ENCODE measurements at places on chromosomes 1 and 21. TPM values are rescaled to one million over a fixed set of nuclear protein-coding genes. Genes with fewer than 3 reads are reported as not detected.

- no peak for DNase-seq
Observed at GRCh38 chr1:196543833-196544232, 64.4 kb downstream of the KCNT2 start.

GRCh38 chr21:41482301-41482700 lies 25.7 kb downstream of the TMPRSS2 start:
- peak; percentile 18 for DNase-seq

DNA sequence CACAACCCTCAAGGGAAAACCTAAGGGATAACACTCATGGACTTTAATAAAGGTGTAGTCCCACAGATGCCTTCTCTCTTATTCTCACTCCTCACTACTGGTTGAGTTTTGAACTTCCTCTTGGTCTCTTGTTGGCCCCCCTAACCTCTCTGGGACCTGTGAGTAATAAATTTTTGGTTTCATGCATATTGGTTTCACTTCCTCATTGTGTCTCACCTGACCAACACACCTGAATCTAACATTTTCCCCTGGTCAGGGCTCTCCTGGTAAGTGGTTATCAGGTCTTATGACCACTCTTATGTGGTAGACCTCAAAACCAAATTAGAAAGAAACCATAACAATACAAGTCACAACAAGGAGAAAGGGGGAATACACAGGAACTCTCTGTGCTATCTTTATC lies 60.5 kb upstream of the PRMT6 start:
- DNase-seq = no peak

GRCh38 chr21:15559660-15560059 lies 170.1 kb upstream of the USP25 start:
- no peak for DNase-seq

- DNase-seq = peak; percentile 33
Observed at GRCh38 chr1:33902486-33903209, 38.8 kb downstream of the HMGB4 start.

Gene S100A7A
- total RNA-seq = not detected

Gene DYNLT5
- 1.4 TPM for total RNA-seq

Gene MCM3AP
- 77.4 TPM for total RNA-seq

DNA sequence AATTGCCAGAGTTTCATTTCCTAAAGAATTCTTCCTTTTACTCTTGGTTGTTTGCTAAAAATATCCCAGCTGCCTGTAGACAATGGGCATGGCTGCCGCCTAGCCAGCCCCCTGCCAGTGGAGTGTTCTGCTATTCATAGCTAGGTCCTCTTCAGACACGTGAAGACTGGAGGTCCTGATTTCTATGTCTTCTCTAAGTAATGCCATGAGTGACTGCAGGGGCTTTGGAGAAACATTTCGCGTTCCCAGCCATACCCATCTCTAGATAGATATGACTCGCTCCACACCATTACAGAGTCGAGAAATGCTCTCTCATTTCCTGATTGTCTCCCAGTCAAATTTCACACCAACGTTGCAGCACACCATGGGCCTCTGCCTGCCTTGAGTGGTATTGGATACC lies 99.5 kb upstream of the BACE2 start:
- no peak for DNase-seq

DNA sequence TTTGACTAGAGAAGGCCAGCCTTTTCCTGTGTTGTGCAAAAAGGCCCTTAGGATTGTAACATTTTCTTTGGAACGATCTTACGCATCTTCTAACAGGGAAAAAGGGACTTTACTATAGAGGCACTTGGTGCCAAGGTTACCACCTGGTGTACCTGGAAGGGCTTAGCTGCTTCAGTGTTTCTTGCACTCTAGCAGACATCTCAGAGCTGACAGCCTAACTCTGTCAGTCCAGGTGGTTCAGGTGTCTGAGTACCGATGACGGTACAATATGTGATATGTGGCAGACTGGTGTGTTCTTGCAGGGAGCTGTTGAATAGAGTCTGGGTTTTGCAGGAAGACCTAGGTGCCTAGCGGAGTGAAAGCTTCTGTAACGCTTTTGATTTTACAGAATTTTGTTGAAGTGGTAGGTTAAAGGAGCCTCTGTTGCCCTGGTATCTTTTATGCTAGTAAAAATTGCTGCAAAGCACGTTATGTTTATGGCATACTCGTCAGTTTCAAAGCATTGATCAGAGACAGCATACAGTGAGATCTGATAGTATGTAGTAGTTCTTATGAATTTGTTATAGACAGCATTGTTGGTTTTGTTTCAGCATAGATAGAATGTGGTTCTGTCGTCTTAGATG lies 1.4 kb downstream of the MAGI3 start:
- peak; percentile 19 for DNase-seq

Gene NTMT2
- total RNA-seq = not detected

DNA sequence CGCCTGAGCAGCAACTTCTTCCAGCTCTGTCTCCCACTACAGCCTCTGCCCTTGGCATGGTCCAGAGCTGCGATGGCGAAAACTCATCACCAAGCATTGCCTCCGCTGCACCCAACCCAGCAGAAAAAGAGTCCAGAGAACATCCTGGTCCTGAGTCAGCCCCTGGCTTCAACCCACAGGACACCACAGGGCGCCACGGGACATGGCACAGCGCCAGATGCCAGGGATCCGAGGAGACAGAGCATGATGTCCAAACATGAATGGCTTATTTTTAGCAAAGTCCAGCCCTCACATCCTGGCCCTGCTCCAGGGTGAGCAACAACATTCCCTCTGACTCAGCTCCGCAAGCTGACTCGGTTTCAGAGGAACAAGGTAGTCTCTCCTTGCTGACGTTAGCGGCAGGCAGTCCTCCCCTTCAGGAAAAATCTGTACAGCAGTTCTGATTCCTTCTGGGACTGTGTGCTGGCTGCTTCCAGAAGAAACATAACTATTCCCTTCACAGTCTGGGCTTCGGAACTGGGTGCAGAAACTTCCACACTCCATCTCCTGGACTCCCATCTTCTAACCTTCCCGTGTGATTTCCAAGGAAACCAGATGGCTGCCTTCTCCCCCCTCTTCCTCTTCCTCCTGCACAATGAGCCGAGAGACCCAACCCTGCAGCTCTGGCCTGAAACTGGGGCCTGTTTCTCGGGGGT lies 131.3 kb downstream of the TOMM20 start:
- DNase-seq = peak; percentile 99

- DNase-seq = no peak
Observed at GRCh38 chr21:41927727-41928409, 25.9 kb downstream of the C2CD2 start.

Gene MUTYH
- total RNA-seq = 7.7 TPM

DNA sequence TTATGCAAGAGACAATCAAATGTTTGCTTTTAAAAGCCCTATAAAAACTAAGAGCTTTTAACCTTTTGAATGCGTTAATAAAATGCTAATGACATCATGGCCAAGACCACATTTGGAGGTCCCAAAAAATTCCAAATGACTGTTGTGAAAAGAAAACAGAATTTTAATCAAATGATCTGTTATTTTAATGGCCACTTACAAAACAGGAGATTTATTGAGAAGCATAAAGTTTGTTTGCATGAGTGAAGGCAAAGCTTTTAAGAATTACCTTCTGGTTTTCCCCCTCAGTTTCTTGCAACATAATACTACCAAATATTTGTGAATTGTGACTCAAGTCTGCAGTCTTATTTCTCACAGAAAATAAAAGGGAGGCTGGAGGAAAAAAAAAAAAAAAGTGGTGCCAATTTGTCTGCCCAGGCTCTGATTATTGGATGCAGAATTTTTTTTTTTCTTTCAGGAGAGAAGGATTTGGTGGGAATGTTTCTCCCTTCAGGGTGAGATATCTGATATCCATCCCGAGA lies 60.7 kb downstream of the GORAB start:
- peak; percentile 45 for DNase-seq

DNA sequence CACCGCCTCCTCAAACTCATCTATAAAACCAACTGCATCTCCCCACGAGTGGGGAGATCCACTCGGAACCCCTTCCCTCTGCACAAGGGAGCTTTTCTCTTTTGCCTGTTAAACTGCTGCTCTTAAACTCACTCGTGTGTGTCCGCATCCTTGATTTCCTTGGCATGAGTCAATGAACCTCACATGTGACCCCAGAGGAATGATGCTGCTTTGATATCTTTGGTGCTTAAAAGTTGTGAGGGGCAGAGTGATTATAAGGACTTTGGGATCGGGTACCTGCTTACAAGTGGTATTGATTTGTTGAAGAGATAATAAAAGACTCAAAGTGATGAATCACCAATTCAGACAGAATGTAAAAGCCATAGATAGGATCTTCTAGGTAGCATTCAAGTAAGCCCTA lies 125.3 kb downstream of the GREM2 start:
- DNase-seq = no peak

DNA sequence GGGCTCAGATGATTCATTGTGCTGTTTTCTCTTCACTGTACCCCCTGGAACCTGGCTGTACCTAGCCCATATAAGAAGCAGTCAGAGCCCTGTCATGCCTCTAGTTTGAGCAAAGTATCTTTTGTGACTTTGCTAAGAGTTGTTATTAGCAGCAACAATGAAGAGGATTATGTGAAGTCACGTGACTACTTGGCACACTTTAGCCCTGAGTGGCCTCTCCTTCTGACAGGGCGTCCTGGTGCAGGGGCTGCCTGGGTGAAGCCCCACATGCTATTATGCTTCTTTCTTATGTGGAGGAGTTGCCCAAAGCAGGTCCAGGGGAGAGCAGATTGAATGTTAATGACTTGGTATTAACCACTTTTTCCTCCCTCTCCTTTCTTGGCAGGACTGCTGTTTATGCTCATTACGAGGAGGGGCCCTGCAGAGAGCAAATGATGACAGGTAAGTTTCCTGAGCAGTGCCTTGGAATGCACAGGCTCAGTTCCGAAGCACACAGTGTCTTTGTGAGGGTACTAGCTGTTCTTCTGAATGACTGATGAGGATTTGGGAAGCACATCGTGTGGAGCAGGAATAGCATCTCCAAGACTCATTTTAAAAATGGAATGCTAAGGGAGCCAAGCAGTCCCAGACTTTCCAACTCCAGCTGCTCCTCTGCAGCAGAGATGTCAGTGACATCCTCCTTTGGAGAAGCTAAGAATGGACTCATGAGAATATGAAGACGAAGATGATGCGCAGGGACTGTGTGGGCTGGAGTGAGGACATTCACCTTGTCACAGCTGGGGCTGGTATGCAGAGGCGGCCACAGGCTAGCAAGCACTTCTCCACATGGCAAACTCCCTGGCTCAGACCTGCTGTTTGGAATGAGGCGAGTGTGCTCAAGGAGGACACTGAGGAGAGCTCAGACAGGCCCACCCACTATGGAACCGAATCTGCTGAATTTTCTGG lies 15.2 kb upstream of the ST3GAL3 start:
- DNase-seq = no peak

Gene A3GALT2
- not detected for total RNA-seq

DNA sequence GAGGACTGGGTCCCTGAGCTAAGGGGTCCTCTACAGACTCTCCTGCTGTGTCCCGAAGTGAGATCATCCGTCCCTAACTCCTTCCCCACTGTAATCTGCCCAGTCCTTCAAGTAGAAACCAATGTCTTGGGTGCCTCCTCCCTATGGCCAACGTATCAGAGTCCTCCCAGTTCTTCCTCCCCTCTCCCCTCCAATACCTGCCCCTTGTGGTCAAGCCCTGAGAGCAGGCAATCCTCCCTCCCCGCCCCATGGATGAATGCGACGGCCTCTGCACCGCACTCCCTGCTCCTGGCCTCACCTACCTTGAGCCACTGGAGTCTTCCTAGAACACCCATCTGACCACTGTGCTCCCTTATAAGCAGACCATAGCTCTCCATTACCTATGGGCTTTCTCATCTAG lies 31.1 kb downstream of the HTR6 start:
- no peak for DNase-seq

DNA sequence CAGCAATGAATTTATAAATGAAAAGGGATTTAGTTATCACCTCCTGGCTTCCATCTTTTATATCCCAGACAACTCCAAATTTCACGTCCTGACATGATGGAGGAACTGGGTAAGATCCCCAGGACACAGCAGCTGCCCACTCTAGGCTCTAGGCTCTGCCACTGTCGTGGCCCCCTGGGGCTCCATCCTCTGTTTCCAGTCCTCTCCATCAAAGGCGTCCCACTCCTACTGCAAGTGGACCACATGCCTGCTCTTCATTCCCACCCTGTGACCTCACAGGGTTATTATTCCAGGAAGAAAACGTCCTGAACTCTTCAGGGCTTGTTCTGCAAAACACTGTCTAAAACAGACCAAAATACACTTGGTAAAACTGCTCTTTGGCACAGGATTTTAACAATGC lies 11.9 kb downstream of the URB1 start:
- no peak for DNase-seq

DNA sequence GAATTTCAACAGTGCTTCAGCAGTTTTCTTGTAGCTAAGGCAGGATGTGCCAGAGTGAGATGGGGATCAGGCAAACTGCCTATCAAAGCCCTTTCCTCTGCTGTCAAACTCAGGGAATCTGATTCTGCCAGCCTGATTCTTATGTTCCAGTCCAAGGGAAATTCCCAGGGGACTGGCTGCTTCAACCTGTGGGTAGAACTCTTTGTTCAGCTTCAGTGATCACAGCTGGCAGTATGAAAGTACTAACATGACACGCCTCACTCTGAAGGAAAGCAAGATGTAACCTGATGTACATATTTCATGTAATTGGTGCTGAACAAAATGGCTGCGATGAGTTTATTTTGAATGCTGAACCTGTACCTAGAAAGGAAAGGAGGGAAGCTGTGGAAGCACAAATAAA lies 40.1 kb upstream of the SLC5A9 start:
- no peak for DNase-seq

Gene HOOK1
- total RNA-seq = not detected

DNA sequence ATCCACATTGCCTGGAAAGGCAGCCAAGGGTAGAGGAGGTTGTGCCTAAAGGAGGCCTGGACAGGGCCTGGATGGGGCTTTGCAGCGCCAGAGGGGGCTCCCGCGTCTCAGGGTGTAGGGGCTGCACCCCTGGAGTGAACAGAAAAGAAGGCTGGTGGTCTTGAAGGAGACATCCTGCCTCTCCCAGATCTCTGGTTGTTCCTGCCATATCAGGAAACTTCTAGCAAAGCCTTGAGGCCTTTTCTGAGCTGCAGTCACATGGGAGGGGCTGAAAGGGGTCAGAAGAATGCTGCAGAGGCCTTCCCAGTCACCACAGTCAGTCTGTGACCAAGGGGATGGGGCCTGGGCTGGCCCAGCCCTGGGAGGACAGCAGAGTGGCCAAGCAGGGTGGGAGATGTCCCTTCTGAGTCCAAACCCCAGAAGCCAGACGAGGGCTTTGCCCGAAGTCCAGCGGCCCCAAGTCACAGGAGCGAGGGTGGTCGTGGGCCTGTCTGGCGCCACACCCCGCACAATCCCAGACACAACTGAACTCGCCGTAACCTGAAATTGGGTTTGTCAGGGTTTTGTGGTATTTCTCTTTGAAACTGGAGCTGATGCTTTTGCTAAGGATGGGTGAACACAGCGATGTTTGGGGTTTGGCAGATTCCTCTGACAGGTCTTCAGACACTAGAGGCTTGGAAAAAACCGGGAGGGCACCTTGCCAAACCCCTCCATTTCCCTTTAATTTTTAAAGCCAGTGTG lies 29.6 kb downstream of the SIM2 start:
- DNase-seq = no peak

DNA sequence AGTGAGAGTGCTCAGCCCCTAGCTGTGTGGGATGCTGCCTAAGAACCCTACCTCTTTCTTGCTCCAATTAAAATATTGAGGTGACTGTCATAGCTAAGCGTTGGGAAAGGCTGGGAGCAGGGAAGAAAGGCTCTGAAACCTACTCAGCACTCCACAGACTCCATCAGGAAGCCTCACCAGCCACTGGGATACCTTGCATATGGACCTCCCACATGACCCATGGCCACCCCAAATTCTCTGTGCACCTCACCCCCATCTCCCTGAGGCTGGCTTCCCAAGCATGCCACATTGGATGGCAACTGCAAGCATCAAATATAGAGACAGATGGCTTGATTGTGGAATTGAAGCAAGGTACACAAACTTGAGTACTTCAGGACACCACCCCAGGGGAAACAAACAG lies 41.8 kb downstream of the FLVCR1 start:
- no peak for DNase-seq

Gene GUCA2B
- total RNA-seq = not detected

All from fibroblast of the aortic adventitia (primary cell).